ENCODE measurements at places on chromosomes 6 and 20. TPM values are rescaled to one million over a fixed set of nuclear protein-coding genes. Genes with fewer than 3 reads are reported as not detected.

Gene PPIL6
- total RNA-seq = 0.85 TPM

Gene HSD17B8
- 4.7 TPM for total RNA-seq

Gene PLA2G7
- total RNA-seq = not detected

Gene PSMA7
- 559 TPM for total RNA-seq

Gene ARMH2
- not detected for total RNA-seq

Gene RPRD1B
- 12.8 TPM for total RNA-seq

Gene MEI4
- total RNA-seq = under 0.01 TPM

Gene NCOA7
- total RNA-seq = 26.4 TPM
